Activated T-helper 1 cell treated with anti-CD3 and anti-CD28 coated beads, Interleukin-12 subunit alpha, Interleukin-12 subunit beta, Interleukin-2, Interleukin-4 antibody, amounts not matched to agents 30 ng/mL and 10 ng/mL and 1 ng/mL, durations not matched to agents 14 hours and 24 hours and 36 hours (primary cell): ENCODE measurements at places on chromosomes 2 and 18.

DNA sequence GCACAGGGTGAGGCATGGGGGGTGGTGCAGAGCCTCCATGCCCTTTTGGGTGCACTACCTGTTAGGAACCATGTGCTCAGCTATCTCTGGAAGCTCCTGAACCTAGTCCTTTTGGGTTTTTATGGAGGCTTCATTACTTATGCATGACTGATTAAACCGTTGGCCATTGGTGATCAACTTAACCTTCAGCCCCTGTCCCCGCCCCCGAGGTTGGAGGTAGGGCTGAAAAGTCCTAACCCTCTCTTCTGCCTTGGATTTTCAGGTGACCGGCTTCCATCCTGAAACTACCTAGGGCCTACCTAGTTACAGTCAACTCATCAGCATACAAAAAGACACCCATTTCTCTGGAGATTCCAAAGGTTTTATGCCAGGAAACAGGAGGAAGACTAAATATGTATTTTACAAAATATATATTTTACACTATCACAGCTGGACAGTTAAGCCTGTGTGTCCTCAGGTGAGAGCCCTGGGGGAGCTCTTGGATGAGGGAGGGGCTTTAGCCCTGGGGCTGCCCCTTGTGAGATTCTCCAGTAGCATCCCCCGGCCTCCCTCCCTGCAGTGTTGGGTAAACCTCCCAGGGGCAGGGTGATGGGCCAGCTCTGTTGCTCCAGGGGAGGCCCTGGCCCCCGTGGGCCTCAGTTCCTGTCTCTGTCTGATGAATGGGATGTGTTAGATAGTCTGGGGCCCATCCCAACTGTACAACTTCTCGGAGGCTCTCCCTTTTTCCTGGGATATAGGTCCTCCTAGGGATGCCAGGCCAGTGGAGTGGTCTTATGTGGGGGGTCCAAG, 24.1 kb downstream of the GLI2 start:
- DNase-seq, result no peak

- no peak for DNase-seq
These were observed 34.6 kb downstream of the EFEMP1 start for GRCh38 chr2:55888936-55889335.

GRCh38 chr2:202821206-202822160, 50.1 kb downstream of the ICA1L start:
- no peak for DNase-seq

DNA sequence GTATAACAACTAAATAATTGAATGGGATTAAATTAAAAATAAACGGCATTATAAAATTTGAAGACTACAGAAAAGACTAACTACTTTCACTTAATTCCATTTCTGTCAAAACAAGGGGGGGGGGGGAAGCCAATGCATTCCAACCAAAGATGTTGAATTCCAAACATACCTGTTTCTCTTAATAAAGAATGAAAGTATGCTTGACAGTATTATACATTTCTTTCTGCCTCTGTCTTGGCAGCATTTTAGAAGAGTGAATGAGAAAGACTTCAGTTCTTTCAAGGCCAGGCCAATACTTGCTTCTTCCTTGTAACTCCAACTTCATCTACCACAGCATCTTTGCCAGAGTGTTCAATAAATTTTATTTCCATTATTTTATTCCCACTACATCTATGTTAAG, 65.9 kb downstream of the PDE11A start:
- no peak for DNase-seq

DNA sequence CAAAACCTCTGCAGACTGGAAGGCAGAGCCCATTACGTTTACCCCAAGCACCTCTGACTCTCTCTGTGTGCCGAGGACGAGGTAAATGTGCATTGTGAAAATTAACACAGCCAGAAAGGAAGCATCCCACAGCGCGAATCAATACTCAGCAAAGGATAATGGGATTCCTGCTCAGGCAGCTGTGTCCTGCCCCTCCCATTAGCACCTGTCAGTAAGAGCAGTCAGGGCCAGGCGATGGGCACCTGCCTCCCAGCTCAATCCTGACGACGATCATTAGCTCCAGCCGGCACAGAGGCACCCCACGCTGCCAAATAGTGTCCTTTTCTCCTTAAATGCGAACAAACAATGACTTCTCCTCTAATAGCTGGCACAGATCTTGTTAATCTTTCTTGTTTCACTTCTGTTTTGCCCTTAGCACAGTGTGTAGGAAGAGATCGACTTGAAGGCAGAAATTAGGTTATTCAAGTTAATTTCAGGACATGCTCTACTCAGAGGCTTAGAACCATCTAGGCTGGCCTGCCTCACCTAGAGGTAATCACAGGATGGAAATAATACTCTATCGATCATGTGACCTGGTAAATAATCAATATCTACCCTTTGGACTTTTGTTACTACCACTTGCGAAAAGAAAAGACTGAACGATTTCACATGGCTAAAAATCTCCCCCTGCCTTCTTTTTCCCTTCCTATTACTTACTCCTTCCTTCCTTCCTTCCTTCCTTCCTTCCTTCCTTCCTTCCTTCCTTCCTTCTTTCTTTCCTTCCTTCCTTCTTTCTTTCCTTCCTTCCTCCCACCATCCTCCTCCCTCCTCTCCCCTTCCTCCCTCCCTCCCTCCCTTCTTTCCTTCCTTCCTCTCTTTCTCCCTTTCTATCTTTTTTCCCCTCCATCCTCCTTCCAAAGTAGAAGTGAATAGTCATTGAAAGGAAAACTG, 487.9 kb upstream of the ID2 start:
- DNase-seq, result no peak

- DNase-seq, result no peak
These were observed 13.0 kb upstream of the IL1RN start for GRCh38 chr2:113114224-113114945.

DNA sequence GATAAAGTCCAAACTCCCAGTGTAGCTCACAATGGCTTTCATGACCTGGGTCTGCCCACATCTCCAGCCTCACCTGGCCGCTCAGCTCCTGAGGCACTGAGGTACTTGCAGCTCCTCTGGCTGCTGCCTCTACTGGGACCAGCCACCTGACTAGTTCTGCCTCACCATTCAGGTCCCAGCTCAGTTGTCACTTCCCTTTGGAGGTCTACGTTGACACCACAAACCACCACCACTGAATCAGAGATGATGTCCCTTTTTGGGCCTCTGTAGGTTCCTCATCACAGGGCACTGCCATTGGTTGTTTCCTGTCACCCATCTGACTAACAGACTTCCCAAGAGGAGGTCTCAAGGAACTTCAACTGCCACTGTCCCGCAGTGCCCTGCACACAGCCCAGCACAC, 21.2 kb downstream of the SPP2 start:
- no peak for DNase-seq

- no peak for DNase-seq
These were observed 120.5 kb downstream of the ZFP36L2 start for GRCh38 chr2:43105586-43106558.

GRCh38 chr2:144521686-144522085, 1.8 kb upstream of the ZEB2 start:
- no peak for DNase-seq

- no peak for DNase-seq
These were observed 16.4 kb downstream of the ANKRD29 start for GRCh38 chr18:23646282-23646681.

DNA sequence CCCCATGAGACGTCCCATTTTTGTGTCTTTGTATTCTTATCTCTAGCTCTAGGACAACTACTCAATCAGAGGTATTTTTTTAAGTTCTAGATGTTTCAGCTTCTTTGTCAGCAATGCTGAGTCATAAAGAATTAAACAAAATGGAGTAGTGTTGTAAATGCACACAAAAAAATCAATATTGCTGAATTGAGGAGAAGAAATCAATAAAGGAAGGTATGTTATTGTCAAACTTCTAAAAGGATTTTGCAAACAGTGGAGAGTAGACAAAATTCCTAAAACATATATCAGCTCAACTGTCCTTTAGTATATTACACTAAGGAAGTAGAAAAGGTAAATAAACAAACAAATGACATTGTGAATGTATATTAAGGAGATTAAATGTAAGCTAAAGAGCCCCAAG, 726.1 kb upstream of the NRXN1 start:
- DNase-seq, result no peak

GRCh38 chr2:150174056-150174805, 313.2 kb downstream of the RND3 start:
- DNase-seq, result no peak

- DNase-seq, result no peak
These were observed 42.6 kb upstream of the RNF152 start for GRCh38 chr18:61935362-61935761.
